Endothelial cell of coronary artery (primary cell): ENCODE measurements at places on chromosomes 3 and 15. TPM values are rescaled to one million over a fixed set of nuclear protein-coding genes. Genes with fewer than 3 reads are reported as not detected.

Gene WDR72
- not detected in 2 replicates for total RNA-seq

Gene FBXO40
- total RNA-seq, result not detected in 2 replicates

Gene ZNF106
- 47.7 and 59.2 TPM in 2 replicates for total RNA-seq

Gene CPN2
- not detected in 2 replicates for total RNA-seq

Gene TMEM202
- total RNA-seq, result not detected in 2 replicates
